Endodermal cell (in vitro differentiated cells): ENCODE measurements at places on chromosomes 5 and 9. TPM values are rescaled to one million over a fixed set of nuclear protein-coding genes. Genes with fewer than 3 reads are reported as not detected.

IFNB1 gene
- not detected in 3 replicates for total RNA-seq

CENPH gene
- 50.4 to 87.6 TPM (median 82.7 TPM) in 3 replicates for total RNA-seq

- DNase-seq: no peak
- peaks cover 5% of the 10 kb centered on the region for H3K4me1 ChIP-seq
- no peaks in the 10 kb centered on the region for H3K27me3 ChIP-seq
- H3K27ac ChIP-seq: no peak overlapping the region
- H3K36me3 ChIP-seq: no peaks in the 10 kb centered on the region
These were observed 66.4 kb downstream of the IL31RA start for GRCh38 chr5:55917402-55918086.

SLC36A1 gene
- 15.4 to 25.5 TPM (median 16.2 TPM) in 3 replicates for total RNA-seq

DNA sequence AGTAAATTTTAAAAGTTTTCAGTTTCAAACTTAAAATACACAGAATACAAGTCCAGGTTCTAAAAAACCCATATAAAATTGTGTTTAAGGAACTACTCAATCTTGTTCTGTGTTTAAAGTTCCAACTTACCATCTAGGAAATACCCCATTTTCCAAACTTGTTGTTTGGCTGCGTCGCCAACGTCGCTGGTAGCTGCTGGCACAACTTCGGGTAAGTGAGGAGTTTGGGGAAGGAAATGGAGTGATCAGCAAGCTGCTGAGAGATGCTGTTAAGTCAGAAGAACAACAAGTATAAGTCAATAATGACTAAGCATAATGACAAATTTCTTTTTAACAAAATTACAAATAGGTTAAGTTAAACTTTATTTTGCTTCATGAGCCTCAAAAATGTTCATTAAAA, 71.3 kb upstream of the RAPGEF6 start:
- no peaks in the 10 kb centered on the region for H3K27me3 ChIP-seq
- no peaks in the 10 kb centered on the region for H3K4me1 ChIP-seq
- no peak for DNase-seq
- H3K4me3 ChIP-seq: no peak overlapping the region
- H3K36me3 ChIP-seq: peaks cover 71% of the 10 kb centered on the region

C1QTNF2 gene
- total RNA-seq: 0.11 TPM in 1 of 2 replicates, not detected in the other

DNA sequence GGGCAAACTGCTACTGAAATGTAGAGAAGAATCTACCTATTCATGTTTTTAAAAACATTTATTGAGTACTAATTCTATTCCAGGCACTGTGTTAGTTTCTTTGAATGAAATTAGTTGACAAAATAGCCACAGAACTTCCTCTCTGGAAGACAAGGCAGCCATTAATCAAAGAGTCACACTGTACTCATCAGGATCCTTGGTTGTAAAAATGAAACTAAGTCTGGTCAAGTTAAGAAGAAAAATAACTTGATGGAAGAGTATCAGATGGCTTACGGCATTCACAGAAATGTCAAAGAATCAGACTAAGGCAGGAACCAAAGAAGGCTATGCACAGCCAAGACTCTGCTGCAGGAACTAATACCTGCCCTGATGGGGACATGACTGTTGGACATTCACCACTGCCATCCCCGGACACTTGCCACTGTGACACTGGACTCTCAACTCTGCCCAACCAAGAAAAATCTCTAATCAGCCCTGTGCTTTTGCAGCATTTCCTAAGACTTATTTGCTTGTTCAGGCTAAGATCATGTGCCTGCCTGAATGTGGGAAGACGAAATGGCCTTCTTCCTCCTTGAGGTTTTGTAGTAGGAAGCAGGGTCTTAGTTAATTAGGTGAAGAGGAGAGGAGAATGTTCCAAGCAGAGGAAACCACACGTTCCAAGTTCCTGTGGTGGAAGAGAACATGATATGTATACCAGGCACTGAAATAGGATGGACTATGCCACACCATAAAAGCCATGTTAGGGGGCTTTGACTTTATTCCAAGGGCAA, 23.3 kb upstream of the NDUFB6 start:
- DNase-seq: no peak
- H3K27ac ChIP-seq: no peak overlapping the region
- peaks cover 9% of the 10 kb centered on the region for H3K27me3 ChIP-seq
- H3K36me3 ChIP-seq: no peaks in the 10 kb centered on the region

DNA sequence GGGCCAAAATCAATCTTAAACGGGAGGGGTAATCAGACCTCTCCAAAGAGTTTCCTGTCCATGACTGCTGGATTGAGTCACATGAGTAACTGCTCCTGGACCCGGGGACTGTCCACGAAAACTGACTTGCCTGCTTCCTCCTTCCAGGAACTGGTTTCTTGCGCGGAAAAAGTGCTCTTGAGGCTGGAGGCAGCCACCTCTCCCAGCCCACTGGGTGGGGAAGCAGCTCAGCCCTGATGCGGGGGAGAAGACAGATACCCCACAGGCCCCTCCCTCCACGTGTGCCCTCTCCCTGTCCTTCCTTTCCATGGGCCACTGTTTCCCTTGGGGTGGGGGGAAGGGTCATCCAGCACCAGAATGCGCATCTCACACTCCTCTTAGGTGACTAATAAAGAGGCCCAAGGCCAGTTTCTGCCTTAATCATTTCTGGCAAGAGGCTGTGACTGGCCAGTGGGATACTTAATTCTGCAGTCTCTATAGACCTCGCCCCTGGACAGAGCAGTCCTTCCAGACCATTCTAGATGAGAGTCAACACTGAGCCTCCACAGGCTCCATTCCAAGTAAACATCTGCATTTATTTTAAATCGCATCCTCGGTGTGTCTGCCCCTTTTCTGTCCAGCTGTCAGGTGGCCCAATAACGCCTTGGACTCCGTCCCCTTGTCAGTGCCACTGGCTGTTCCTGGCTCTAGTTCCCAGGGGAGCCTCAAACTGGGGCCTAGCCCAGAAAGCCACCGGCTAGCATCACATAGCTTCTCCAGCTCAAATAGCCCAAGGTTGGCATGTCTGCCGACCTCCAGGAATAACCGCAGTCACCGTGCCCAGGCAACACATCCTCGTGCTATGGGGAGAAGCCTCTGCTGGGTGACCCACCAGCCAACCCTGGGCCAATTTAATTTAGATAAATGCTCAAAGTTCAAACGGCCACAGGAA, 12.0 kb downstream of the REXO4 start:
- H3K27me3 ChIP-seq: no peaks in the 10 kb centered on the region
- no peaks in the 10 kb centered on the region for H3K4me1 ChIP-seq
- no peak overlapping the region for H3K27ac ChIP-seq
- peaks cover 46% of the 10 kb centered on the region for H3K36me3 ChIP-seq

ASPN gene
- total RNA-seq: not detected in 3 replicates

- no peaks in the 10 kb centered on the region for H3K27me3 ChIP-seq
- H3K4me3 ChIP-seq: no peak overlapping the region
- DNase-seq: no peak
- H3K36me3 ChIP-seq: no peaks in the 10 kb centered on the region
- H3K4me1 ChIP-seq: no peaks in the 10 kb centered on the region
These were observed 143.8 kb upstream of the VLDLR start for GRCh38 chr9:2477755-2478154.

- H3K27ac ChIP-seq: no peak overlapping the region
- no peak for DNase-seq
- no peaks in the 10 kb centered on the region for H3K36me3 ChIP-seq
- H3K4me1 ChIP-seq: no peaks in the 10 kb centered on the region
These were observed 190.1 kb downstream of the GADD45G start for GRCh38 chr9:89794918-89795317.

DNA sequence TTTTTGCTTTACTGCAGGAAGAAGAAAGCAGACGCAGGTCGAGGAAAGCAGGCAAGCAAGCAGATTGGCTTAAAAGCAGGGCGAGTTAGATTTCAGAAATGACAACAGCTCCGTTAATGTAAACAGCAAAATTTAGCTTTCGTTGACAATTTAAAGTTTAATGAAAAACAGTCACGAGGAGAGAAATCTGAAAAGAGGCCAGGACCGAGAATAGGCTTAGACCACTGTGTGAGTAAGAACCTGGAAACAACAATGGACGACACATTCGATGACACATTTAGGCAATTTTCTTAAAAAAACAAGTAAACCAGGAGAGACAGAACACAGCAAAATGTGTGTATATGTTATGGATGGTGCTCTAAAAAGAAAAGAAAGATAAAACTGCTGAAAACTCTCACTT, 155.3 kb downstream of the ISOC1 start:
- no peaks in the 10 kb centered on the region for H3K4me1 ChIP-seq
- H3K36me3 ChIP-seq: no peaks in the 10 kb centered on the region
- H3K4me3 ChIP-seq: no peak overlapping the region
- H3K27me3 ChIP-seq: no peaks in the 10 kb centered on the region

GRCh38 chr9:1881708-1882295, 133.3 kb upstream of the SMARCA2 start:
- no peak for DNase-seq
- H3K36me3 ChIP-seq: no peaks in the 10 kb centered on the region
- no peak overlapping the region for H3K27ac ChIP-seq
- H3K4me1 ChIP-seq: peaks cover 5% of the 10 kb centered on the region
- H3K27me3 ChIP-seq: no peaks in the 10 kb centered on the region

- no peak overlapping the region for H3K4me3 ChIP-seq
- DNase-seq: no peak
- peaks cover 6% of the 10 kb centered on the region for H3K27me3 ChIP-seq
- no peak overlapping the region for H3K27ac ChIP-seq
- no peaks in the 10 kb centered on the region for H3K4me1 ChIP-seq
- H3K36me3 ChIP-seq: no peaks in the 10 kb centered on the region
These were observed 609.6 kb downstream of the TAF11L14 start for GRCh38 chr5:18243846-18244245.

DNA sequence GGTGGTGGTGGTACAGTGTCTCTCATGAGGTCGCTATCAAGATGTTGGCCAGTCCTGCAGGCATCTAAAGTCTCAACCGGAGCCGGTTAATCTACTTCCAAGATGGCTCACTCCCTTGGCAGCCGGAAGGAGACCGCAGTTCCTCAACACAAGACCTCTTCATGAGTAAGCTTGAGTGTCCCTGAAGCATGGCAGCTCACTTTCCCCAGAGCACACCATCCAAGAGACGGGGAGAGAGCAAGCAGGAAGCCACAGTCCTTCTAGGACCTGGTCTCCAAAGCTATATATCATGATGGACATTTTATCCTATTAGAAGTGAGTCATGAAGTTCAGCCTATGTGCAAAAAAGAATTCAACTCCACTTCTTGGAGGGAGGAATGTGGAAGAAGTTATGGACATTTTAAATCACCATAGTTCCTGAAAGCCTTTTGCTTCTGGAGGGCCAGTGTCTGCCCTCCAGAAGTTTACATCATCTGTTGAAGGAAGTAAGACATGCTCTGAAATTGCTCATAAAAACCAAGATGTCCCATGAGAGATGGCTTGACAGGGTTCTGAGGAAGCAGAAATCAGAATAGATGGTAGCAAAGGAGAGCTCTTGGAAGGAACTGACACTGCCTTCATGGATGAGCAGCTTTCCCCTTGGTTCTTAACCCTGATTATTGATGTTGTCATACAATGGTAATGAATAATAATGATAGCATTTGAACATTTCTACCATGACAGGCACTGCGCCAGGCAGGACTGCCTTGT, 21.3 kb downstream of the GALNT10 start:
- no peaks in the 10 kb centered on the region for H3K4me1 ChIP-seq
- H3K27ac ChIP-seq: no peak overlapping the region
- peaks cover 38% of the 10 kb centered on the region for H3K36me3 ChIP-seq
- no peak for DNase-seq
- H3K27me3 ChIP-seq: no peaks in the 10 kb centered on the region

PTPN3 gene
- 4.6 to 6.1 TPM (median 5.0 TPM) in 3 replicates for total RNA-seq

GRCh38 chr5:172109749-172110148, 78.3 kb downstream of the STK10 start:
- no peak for DNase-seq
- H3K27ac ChIP-seq: no peak overlapping the region
- peaks cover 4% of the 10 kb centered on the region for H3K4me1 ChIP-seq
- no peaks in the 10 kb centered on the region for H3K27me3 ChIP-seq
- no peaks in the 10 kb centered on the region for H3K36me3 ChIP-seq
- no peak overlapping the region for H3K4me3 ChIP-seq

PCDHGA2 gene
- total RNA-seq: 1.4 and 2.0 TPM in 2 replicates

ODF2 gene
- total RNA-seq: 32.6 and 34.5 TPM in 2 replicates

DNA sequence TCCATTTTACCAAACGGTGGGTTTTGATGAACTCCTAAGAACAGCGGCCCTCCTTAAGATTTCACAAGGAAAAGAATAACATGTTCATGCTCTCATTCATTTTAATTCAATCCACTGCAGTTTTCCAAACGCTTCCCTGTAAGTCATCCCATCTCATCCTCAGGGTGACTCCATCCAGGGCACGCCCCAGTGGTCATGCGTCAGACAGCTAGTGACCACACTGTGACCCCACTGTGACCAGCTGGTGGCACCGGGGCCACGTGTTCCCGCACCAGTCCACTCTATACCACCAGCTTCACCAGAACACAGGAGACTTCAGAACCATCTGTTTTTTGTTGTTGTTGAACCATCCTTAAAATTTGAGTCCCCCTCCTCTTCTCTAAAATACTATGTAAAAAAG, 14.3 kb downstream of the ATPSCKMT start:
- no peaks in the 10 kb centered on the region for H3K4me1 ChIP-seq
- no peaks in the 10 kb centered on the region for H3K27me3 ChIP-seq
- peaks cover 28% of the 10 kb centered on the region for H3K36me3 ChIP-seq
- no peak overlapping the region for H3K4me3 ChIP-seq
- H3K27ac ChIP-seq: no peak overlapping the region

GRCh38 chr9:104876587-104876986, 51.4 kb downstream of the ABCA1 start:
- H3K4me1 ChIP-seq: no peaks in the 10 kb centered on the region
- H3K4me3 ChIP-seq: no peak overlapping the region
- H3K27ac ChIP-seq: no peak overlapping the region
- peaks cover 90% of the 10 kb centered on the region for H3K36me3 ChIP-seq
- no peaks in the 10 kb centered on the region for H3K27me3 ChIP-seq
- no peak for DNase-seq

DNA sequence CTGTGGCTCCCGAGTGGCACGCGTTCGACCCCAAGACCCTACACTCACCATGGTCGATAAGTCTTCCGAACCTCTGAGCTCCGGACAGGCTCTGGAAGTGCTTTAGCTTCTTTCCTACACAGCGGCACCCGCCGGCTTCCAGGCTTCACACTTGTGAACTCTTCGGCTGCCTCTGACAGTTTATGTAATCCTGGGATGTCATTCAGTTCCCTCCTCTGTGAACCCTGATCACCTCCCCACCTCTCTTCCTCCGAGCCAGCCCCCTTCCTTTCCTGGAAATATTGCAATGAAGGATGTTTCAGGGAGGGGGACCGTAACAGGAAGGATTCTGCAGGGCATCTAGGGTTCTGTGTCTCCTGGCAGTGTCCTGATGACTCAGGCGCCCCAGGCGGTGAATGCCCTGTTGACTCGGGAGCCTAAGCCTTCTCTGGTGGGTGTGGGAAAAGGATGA, at the start of gene CD14:
CD14 (minus strand) TSS at position 155 of the 451 bp plus-strand sequence; CDS start at position 51, 104 bp downstream.
- peak within 1 kb of the TSS; percentile 47 for H3K4me3 ChIP-seq
- peaks cover 3% of the 10 kb centered on the region for H3K4me1 ChIP-seq
- no peak for DNase-seq

DNA sequence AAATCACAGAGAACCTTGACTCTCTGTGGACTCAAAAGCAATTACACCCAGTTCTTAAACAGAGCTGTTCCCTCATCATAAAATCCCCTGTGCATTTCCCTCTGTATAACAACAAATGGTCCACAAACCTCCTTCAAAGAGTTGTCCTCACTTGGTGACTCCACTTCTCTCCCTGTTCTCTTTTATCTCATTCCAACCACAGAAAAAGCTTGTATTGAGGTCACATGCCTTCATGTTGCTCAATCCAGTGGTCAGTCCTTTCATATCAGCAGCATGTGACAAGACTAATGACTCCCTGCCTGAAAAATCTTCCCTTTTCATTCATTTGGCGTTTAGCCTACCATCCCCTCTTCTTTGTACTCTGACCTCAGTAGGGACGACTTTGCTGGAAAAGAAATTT, 158.0 kb downstream of the DEPDC1B start:
- H3K4me3 ChIP-seq: no peak overlapping the region
- DNase-seq: no peak
- no peaks in the 10 kb centered on the region for H3K36me3 ChIP-seq
- peaks cover 5% of the 10 kb centered on the region for H3K4me1 ChIP-seq
- no peak overlapping the region for H3K27ac ChIP-seq
